ENCODE measurements at places on chromosomes 16 and 17.

DNA sequence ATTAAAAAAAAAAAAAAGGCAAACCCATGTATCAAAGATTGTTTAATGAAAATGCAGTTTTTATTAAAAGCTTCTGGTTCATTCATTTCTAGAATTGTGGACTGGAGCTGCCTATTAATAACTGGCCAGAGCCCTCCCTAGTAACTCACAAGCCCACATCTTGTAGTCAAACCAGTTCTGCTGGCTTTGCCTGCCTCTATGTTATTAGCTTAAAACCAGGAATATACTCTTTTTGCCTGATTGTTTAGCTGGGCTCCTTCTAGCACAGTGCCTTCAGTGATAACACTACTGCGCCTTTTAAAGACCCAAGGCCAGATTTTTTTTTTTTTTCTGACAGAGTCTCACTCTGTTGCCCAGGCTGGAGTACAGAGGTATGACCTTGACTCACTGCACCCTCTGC is 26.0 kb downstream of the TAC4 start:
- no peak for DNase-seq

GRCh38 chr17:34220752-34221395 is 34.2 kb upstream of the CCL2 start:
- DNase-seq, result no peak

- no peak for DNase-seq
Measured at GRCh38 chr17:29189355-29189754, 9.2 kb upstream of the MYO18A start.

DNA sequence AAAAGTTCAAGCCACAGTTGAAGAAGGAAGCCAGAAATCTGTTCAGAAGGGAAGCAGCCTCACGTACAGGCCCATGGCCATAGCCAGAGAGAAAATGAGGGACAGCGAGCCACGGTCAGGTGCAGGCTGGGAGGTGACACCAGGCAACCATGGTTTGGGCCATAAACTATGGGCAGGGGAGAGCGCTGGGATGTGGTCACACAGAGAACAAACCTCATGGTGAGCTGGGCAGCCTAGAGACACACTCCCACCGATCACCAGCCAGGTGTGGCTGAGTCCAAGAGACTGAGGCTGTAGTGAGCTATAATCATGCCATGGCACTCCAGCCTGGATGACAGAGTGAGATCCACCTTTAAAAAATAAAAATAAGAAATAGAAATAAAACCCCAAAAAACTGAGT is 76.5 kb downstream of the NETO2 start:
- no peak for DNase-seq

GRCh38 chr16:81836279-81837054 is 57.4 kb downstream of the PLCG2 start:
- DNase-seq, result peak; percentile 91

DNA sequence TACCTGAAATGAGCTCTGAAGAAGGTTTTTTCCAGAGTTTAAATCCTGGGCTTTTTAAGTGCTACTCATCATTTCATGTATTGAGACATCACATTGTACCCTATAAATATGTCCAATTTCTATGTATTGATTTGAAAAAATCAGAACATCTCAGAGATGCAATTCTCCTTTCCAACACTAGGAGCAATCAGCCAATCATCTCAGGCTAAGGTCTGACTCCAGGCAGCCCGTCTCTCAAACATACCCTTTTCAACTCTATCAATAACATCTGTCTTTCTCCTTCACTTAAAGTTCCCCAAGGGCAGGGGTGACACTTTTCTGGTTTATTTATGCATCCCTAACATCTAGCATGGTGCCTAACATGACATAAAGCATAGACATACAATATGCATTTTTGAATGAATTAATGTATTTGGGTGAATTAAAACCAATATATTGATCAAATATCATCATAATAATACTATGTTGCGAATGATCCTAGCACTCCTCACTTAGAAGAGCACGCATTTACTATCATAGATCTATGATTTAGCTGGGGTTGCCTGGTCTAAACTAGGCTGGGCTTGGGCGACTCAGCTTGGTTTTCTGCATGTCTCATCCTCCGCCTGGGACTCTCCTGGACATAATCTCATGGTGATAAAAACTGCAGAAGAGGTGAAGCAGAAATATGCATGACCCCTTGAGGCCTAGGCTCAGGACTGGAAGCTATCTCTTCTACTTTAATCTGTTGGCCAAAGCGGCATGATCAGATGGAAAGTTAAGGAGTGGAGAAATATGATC is 5.2 kb upstream of the CDH11 start:
- peak; percentile 21 for DNase-seq

- no peak for DNase-seq
Measured at GRCh38 chr17:7354262-7354843, 603 bp upstream of the TMEM95 start.

All from NAMALWA (cell line).